ENCODE measurements at places on chromosomes 16 and 17. TPM values are rescaled to one million over a fixed set of nuclear protein-coding genes. Genes with fewer than 3 reads are reported as not detected.

- peak; percentile 94 for DNase-seq
These were observed 1.2 kb downstream of the NGFR start for GRCh38 chr17:49496183-49496866.

DNA sequence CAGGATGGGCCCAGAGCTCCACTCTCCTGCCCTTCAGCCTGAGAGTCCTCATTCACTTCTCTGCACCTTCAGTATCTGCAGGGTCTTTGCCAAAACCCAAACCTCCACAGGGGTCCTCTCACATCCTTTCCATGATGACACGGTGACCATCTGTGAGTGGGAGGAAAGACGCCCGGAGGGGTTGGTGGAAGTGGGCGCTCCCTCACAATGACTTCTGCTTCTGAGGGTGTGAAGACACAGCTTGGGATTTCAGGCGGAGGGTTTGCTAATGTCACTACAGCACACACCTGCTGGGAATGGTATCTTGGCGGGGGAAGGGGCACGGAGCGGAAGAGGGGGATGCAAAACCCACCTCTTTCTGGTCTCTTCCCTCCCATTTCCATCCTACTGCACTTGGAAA lies 115.1 kb upstream of the SDK2 start:
- no peak for DNase-seq

- no peak for DNase-seq
These were observed 149.3 kb upstream of the KCNJ18 start for GRCh38 chr17:21542991-21543390.

DNA sequence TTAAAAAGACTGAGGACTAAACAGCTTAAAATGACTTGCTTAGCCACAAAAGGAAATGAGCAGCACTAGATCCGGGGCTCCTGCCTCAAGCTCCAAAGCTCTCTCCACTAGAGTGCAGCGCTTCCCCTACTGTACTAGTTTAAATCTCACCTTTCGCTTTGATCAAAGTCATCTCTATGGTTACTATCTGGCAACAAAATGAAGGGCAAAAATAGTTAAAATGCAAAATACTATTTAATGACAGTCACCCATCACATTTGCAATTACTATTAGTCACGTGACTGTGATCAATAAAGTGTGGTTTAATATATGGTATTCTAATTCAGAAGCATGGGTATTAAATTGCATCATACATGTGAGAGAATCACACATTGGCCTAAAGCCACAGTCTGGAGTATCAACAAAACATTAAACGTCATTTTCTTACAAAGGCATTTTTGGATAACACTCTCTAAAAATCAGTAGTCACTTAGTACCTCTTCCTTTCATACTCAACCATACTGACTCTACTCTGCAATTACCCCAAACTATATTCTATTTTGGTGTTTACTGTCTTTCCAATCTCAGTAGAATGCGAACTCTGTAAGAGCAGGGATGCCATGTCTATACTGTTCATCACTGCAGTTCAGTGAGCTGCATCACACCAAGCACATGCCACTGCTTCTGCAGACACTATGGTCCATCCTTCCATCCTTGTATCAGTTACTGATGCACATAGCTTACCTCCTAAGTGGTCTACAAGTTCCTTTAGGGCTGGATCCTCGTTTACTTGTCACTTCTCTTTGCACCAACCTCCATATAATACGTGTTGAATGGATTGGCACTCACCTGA lies 6.2 kb downstream of the PSMD12 start:
- no peak for DNase-seq

DNA sequence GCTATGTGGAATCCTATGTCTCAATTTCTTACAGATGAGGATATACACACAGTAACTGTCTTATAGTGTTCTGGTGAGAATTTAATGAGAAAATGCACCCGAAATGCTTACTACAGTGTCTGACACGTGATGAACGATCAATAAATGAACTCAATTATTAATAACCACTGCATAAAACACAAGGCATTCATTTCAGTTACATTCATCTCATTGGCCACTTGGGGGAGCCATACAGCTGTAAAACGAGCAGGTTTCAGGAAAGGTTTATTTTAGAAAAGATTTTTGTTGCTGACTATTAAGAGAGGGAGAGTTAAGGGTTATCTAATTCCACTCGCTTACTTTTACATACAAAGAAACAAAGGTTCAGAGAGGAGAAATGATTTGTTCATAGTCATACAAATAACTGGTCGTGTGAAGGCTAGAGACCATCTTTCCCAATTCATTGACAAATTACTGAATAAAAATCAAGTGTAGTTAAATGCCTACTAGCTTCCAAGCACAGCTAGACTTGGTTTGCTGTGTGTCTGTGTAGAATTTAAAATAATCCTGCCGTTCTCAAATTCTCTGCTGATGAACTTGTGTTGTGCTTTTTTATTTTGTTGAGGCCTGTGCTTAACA lies 160.1 kb downstream of the MAP2K4 start:
- no peak for DNase-seq

- DNase-seq: no peak
These were observed 13.0 kb upstream of the RAB5C start for GRCh38 chr17:42167807-42168206.

The PRSS21 gene
- total RNA-seq: 0.63 TPM

All from lower leg skin (tissue), 4 donors.